Cortex of kidney (tissue), 1 donor: ENCODE measurements at places on chromosomes 2 and 18.

DNA sequence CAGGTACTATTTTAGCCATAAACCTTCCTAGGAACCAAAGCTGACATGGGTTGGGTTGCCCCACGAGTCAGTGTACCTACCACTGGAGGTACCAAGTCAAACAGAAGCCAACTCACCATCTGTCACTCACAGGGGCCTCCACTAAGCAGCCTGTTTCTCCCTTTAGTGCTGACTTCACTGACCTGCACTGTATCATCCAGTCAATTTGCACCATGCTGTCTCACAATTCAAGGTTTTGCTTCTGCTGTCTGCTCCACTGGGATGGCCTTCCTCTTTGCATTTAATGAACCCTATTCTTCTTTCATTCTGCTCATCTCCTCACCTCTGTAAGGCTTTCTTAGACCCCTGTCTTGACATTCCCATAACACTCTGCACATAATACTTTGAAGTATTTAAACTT is 47.2 kb downstream of the EIF2AK3 start:
- DNase-seq, result no peak

DNA sequence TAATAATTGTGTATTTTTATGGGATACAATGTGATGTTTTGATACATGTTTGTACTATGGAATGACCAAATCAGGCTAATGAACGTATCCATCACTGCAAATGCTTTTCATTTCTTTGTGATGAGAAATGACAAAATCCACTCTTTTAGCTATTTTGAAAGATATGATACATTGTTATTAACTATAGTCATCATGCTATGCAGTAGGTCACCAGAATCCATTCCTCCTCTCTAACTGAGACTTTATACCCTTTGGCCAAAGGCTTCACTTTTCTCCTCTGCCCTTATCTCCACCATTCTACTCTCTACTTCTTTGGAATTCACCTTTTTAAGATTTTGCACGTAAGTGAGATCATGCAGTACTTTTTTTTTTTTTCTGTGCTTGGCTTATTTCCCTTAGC is 44.5 kb upstream of the TMEM17 start:
- no peak for DNase-seq

GRCh38 chr2:184141866-184142265 is 456.5 kb upstream of the ZNF804A start:
- DNase-seq, result no peak

DNA sequence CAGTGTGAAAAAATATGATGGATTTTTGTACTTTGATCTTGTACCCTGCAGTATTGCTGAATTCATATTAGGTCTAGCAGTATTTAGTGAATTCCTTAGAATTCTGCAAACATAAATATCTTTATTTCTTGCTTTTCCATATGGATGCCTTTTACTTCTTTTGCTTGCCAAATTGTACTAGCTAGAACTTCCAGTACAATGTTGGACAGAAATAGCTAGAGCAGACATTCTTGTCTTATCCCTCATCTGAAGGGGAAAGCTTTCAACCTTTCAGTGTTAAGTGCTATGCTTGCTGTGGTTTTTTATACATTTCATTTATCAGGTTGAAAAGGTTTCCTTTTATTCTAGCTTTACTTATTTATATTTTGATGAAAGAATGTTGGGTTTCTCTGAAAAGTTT is 1321.9 kb upstream of the CHAC2 start:
- no peak for DNase-seq

GRCh38 chr18:10340821-10341220 is 113.6 kb upstream of the APCDD1 start:
- no peak for DNase-seq

DNA sequence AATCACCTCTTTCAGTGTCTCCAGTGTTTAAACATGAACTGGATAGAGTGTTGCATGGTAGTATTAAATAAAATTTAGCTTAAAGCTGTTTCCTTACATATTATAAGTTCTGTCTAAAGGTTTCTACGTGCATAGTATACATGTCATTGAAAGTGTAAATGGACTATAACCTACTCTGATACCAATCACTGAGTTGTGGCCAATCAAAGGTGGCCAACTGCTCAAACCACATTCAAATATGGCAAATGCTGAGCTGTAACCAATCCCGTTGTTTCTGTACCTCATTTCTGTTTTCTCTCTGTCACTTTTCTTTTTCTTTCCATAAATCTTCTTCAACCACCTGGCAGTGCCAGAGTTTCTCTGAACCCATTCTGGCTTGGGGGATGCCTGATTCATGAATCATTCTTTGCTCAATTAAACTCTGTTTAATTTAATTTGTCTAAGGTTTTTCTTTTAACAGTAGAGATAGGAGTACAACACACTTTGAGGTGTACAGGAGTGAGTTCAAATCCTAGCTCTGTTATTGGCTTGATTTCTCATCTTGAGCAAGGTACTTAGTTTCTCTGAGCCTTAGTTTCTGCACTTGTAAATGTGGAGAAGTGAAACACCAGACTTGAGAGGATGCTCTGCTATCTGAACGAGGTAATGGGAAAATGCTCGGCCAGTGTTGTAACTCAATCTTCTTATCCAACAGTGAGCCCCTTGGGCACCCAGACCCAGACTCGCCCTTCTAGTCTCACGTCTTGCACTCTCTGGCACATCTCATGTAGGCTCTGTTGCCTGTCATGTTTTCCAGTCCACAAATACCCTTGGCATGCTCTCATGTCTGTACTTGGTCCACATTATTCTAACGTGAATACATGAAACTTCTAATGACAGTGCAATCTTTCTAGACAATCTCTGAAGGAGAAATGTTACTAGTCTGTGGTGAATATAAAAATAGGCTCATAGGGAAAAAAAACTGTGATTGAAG is 228.0 kb downstream of the PIK3C3 start:
- DNase-seq, result no peak

DNA sequence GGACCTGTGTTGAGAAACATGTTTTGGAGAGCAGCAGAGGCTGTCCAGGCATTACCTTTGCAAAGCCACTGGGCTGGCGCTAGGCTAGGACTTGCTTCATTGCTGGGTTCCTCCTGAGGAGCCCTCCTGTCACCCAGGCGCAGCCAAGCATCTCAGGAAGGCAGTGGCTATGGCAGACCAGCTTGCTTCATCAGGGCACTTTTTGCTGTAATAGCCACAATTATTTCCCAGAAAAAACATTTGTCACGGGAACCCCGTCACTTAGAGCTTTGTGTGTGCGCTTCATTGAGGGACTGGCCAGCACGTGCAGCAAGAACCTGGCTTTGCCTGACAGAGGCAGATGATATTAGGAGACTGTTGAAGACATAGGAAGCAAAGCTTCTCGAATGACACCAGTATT is 36.4 kb downstream of the SLC20A1 start:
- DNase-seq, result no peak

DNA sequence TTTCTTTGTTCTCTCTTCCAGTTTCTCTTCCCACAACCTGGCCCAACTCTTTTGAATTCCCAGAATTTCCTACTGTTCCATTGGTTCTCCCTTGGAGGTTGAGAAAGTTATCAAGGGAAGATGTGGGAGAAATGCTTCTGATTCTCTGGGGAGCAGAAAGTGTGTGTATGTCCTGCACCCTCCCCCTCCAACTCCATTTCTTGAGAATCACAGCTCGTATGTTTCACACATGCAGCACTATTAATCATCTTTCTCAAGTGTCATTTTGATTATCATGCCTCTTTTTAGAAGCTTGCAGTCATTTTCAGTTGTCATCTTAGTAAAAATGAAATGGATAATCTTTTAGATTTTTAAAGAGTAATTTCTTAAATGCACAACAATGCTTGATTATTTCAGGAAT is 296.8 kb upstream of the SLC39A10 start:
- DNase-seq, result no peak

- no peak for DNase-seq
Observed at GRCh38 chr18:10923551-10924070, 225.8 kb downstream of the PIEZO2 start.
